ENCODE measurements at places on chromosomes 2 and 18.

- DNase-seq: no peak
Observed at GRCh38 chr2:96143231-96143847, 1.9 kb downstream of the DUSP2 start.

DNA sequence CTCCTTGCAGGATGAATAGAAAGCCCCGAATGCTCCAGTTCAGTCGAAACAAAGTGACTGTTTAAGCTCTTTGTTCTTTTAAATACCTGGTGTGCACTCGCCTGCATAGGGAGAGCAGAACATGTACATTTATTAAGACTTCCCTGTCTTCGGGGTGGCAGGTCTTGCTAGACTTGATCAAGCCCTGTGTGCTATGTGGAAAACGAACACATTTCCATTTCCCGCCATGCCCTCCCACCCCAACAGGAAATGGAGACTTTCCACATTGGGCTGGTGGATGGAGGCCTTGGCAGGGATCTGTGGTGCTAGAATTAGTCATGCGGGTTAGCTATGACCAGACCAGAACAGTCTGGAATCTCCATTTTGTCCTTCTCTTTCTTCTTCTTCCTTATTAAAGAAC lies 321.0 kb upstream of the THSD7B start:
- no peak for DNase-seq

DNA sequence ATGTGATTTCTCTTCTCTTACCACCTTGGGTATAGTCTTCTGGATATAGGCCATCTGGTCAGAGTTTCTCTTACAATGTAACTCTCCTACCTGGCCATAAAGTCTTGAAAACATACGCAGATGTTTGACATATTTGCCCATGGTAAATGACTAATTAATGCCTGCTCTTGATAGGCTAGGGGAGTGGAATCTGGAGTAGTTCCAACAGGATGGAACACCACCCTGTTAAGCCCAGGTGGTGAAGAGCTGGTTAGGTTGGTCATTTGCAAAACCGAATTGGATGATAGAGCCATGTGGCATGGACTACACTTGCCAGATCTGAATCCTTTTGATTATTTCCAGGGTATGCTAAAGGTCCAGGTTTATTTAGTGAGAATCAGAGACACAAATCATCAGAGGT lies 36.5 kb downstream of the HADHB start:
- no peak for DNase-seq

DNA sequence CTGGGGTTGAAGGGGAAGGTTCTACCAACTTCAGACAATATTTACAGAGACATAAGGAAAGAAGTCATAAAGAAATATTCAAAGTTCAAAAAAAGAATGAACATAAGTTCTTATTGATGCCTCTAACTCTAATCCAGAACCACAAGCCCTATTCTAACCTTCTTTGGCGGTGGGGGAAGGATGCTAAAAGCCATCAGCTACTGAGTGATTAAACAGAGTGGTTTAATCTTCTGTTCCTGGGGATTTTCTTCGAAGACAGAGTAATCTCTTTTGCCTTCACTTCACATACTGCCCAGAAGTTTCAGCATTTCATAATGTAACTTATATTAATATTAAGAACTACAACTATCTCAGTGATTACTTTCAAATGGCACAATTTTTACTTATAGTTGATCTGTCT lies 51.2 kb upstream of the TXNDC2 start:
- no peak for DNase-seq

GRCh38 chr2:176392249-176392648 lies 123.0 kb downstream of the MTX2 start:
- DNase-seq: no peak

- no peak for DNase-seq
Observed at GRCh38 chr2:200411831-200412230, 98.0 kb downstream of the KCTD18 start.

- no peak for DNase-seq
Observed at GRCh38 chr18:27763936-27764335, 413.0 kb downstream of the CDH2 start.

DNA sequence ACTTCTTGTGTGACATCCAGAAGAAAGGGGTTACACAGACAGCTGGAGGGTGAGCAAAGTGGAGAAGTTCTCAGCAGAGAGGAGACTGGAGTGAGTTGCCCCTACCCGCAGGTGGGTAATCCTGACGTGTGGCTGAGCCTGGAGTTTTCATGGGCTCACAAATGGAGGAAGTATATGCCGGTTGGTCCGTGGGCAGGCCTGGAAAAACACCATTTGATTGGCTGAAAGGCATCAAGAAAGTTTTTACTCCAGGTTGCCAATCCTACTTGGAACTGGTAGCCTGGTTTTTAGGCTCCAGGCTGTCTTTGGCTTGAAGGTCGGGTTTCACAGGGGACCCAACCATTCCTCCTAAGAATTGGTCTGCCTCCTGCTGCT lies 1177.4 kb upstream of the LRRTM1 start:
- DNase-seq: no peak

DNA sequence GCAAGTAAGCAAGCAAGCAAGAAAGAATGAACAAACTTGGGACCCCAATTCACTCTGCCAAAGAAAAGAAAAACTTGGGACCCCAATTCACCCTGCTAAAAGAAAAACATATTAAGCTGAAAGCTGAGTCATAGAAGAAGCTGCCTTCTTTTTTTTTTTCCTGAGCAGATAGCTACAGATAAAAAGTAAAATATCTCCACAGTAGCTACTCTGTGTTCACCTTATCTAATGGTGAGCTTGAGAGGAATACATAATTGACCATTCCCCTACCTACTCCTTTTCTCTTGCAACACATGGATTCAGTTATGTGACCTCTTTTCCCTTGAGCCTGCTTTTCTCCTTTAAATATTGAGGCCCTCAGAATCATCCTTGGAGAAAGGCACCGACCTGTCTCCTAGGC lies 63.0 kb downstream of the MCFD2 start:
- no peak for DNase-seq

DNA sequence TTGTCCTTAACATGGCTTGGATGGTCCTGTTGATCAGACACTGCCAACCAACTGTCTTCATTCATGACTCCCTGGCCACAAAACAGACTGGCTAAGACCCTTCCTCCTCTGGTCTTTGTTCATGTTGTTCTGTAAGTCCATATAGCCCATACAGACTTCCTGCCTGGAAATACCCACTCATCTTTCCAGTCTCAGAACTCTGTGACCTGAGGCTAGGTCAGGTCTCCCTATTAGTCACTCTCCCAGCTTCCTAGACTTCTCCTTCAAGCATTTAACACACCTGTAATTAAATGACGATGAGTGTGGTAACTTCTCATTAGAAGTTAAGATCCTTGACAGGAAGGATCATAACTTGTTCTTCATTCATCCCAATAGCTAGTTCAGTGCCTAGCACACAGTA lies 56.3 kb downstream of the CCDC93 start:
- no peak for DNase-seq

GRCh38 chr18:61635901-61636528 lies 256.8 kb downstream of the RNF152 start:
- no peak for DNase-seq

DNA sequence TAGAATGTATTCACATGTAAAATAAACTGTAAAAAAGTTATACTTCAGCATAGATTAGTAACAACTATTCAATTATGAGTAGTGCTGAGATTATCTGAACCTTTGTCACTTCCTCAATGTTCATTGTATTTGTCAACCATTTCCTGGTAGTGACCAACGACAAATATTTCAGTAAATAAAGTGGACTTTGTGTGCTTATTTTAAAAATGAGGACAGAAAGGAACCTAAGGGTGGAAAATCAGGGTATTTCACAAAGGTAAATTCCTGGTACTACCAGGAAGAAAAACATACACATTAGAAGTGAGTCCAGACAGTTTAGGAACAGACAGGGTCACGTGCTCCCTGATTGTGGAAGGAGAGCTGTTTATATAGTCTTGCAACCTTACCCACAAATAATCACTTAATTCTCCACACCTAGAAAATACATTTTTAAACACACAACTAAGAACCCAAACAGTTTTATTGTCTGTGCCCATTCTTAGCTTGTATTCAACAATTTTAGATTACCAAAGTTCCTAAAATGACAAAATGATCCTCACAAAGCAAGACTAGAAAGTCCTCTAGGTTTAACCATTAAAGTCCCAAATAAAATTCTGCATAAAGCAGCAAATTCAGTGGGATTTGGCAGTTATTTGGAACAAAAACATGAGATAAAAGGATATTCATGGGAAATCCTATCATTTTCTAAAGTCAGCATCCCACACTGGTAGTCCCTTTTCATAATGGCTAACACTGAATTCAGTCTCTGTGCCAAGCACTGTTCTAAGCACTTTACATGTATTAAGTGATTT lies 28.2 kb downstream of the PELI1 start:
- DNase-seq: no peak

DNA sequence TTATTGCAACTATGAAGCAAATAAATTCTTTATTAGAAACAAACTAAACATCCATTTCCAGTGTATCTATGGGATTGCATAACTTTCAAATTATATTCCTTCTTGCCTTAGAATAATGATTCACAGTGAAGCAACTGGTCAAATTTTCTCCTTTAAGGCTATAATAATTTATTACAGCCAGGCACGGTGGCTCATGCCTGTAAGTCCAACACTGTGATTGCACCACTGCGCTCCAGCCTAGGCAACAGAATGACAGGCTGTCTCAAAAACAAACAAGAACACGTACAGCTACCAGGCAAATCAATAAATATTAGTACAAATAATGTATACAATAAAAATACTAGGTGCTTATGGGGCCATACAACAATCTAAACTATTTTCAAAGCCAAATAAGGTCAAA lies 1416.2 kb downstream of the LRP1B start:
- DNase-seq: no peak

DNA sequence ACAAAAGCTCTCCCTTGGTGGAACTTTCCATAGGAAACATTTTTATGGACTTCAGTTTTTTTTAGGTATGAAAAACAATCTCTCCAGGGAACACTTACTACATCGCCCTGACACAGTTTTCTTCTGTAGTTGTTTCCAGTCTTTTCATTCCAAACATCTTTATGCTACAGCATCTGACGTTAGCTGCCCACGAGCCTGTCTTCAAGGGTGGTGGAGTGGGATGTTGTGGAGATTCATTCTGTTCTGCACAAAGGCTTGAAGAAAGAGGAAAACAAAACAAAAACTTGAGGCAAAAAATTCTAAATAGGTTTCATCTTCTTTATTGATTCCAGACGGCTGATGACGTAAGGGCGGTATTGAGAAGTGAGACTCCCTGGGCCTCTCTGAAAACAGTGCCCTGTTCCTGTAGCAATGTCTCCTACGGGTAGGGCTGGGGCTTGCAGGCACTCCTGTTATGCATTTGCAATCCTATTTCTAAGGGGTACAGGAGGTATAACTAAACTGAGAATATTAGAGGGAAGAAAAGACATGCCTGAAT lies 375.0 kb downstream of the RNF144A start:
- no peak for DNase-seq

GRCh38 chr2:57479981-57480380 lies 566.6 kb upstream of the VRK2 start:
- DNase-seq: no peak

DNA sequence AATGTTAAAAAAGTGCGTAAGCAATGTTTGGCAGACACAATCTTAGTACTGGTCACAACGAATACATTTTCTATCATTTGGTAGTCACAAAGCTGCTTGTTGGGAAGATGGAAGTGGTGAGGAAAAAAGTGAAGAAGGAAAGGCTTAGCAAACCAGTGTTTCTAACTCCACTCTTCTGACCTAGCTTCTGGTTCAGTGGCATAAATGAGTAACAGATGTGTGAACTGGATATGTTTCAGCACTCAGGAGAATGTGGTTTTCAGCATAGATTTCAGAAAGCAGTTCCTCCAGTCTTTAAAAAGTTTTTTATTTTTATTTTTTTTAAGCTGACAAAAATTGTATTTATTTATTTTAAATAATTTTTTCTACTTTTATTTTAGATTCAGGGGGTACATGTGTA lies 357.1 kb downstream of the CPS1 start:
- DNase-seq: no peak

- DNase-seq: no peak
Observed at GRCh38 chr2:62205554-62205953, 9.6 kb downstream of the B3GNT2 start.

DNA sequence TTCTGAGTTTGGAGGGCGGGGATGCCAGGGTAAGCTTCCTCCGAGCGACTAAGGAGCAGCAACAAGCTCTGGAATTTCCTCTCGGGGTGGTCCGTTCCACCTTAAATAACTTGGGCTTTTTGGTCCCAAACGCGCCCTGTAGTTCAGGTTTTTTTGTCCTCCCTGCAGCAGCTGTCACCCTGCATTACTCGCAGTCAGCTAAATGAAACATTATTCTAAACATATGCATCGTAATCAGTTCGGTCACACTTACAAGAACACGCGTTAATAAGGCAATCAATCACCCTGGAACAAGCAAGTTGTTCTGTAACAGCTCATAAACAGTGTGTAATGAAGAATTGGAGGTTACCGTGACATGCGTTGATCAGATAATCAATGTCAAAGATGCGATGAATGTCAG lies 8.3 kb downstream of the EVX2 start:
- DNase-seq: no peak

- no peak for DNase-seq
Observed at GRCh38 chr2:16172324-16173175, 232.2 kb downstream of the MYCN start.

DNA sequence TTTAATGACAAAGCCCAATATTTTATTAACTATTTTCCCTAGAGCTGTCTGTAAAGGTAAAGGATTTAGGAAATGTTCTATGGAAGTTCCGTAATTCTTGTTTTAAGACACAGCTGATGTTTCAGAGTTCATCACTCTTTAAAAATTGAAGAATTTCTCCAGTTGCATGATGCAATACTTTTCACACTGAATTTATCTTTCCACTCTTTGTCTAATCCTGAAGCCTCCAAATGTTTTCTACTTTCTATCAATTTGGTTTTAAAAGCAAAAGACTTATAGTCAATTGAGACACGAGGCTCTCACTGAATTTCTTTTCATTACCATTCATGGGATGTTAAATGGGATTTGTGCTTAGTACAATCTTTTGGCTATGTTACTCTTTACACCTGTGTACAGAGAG lies 223.2 kb downstream of the TDRD15 start:
- no peak for DNase-seq

- DNase-seq: no peak
Observed at GRCh38 chr2:54396107-54396506, 60.0 kb upstream of the SPTBN1 start.

- no peak for DNase-seq
Observed at GRCh38 chr18:47480166-47480565, 228.7 kb upstream of the SKOR2 start.

GRCh38 chr2:203623096-203623495 lies 83.3 kb upstream of the CD28 start:
- no peak for DNase-seq

DNA sequence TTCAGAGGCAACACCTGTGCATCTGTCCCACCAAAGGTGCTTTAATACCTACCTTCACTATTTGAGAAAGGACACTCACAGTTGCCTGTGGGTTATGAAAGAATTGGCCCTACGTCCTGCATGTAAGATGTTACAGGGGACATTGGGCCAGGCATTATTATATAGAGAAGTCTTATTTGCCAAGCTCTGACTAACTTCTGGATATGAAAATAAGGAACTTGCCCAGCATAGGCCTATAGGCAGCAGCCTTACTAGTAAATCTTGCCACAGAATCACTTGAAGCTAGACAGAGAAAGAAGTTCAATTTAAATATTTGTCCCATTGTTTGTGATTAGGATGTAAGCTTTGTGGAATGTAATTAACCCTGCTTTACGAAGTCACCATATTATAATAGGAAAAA lies 41.7 kb downstream of the NLRC4 start:
- DNase-seq: no peak

Data from tibial nerve (tissue), 4 donors.